ENCODE measurements at places on chromosomes 11 and 22.

- DNase-seq, result no peak
Measured at GRCh38 chr22:19352766-19353165, 61.2 kb upstream of the CLTCL1 start.

DNA sequence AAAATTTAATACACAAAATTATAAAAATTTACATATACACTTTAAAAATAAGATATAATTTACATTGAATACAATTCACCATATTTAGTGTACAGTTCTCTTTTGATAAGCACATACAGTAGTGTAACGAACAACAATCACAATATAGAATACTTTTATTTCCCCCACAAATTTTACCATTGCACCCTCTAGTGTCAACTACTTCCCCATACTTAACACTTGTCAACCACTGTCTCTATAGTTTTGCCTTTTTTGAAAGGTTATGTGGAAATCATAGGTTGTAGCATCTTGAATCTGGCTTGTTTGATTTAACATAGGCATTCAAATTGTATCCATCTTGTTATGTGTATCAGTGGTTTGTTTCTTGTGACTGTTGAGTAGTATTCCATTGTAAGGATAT lies 21.3 kb upstream of the PANX1 start:
- no peak for DNase-seq

GRCh38 chr11:115981104-115981481 lies 476.9 kb upstream of the CADM1 start:
- DNase-seq, result no peak

- DNase-seq, result no peak
Measured at GRCh38 chr11:66218036-66218435, 50.4 kb upstream of the RAB1B start.

DNA sequence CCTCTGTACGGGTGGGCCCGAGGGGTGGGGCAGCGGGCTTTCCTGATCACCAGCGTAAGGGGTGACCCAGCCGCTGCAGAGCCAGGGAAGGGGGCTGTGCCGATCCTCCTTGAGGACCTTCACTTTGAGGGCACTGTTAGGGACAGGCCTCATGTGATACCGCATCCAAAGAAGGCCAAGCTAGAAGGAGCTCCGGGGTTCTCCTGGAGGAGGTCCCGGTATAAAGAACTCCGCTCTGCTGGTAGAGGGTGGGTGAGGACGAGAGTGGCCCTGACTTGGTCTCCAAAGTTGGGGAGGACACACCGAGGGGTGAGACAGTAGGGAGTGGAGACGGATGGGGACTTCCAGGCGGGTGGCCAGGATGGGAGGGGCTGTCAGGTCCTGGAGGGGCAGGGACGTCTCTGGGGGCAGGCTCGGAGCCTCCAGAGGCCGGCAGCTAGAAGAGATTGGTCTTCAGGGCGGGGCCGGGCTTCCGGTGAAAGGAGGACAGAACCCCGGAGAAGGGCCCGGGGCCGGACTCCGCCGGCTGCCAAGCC lies 4.6 kb downstream of the PHOX2A start:
- no peak for DNase-seq

GRCh38 chr11:118003456-118003855 lies 17.3 kb downstream of the IL10RA start:
- no peak for DNase-seq

DNA sequence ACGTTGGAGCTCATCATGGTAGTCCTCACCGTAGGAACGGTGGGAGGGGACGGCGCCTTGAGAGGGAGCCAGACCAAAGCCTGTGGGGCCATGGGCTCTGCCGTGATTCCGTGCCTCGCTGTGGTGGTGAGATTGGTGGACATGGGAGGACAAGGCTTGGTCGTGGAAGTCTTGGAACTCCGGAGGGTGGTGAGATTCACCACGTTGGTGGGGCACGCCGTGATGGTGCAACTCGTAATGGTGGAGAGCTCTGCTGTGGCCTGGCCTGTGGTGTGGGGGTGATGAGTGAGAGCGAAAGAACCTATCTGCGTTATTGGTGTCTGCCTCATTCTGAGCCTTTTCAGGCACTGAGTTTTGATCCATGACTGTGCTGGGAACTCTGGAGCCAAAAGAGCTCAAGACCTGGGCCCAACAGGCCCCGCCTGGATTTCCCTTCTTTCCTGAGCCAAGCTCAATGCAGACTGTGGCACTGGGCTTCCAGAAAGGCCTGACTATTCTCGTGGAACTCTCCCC lies at the start of gene CATSPER1:
Gene CATSPER1 (minus strand): TSS at position 463 of the 513 bp plus-strand sequence. CDS start 100 bp downstream, at position 363.
- no peak for DNase-seq

- no peak for DNase-seq
Measured at GRCh38 chr11:34870548-34871196, 45.5 kb downstream of the APIP start.

GRCh38 chr11:24386546-24387397 lies 110.1 kb upstream of the LUZP2 start:
- DNase-seq, result no peak

- no peak for DNase-seq
Measured at GRCh38 chr11:74412321-74412720, 14.1 kb upstream of the PGM2L1 start.

GRCh38 chr11:12088047-12088481 lies 22.3 kb upstream of the MICAL2 start:
- no peak for DNase-seq

DNA sequence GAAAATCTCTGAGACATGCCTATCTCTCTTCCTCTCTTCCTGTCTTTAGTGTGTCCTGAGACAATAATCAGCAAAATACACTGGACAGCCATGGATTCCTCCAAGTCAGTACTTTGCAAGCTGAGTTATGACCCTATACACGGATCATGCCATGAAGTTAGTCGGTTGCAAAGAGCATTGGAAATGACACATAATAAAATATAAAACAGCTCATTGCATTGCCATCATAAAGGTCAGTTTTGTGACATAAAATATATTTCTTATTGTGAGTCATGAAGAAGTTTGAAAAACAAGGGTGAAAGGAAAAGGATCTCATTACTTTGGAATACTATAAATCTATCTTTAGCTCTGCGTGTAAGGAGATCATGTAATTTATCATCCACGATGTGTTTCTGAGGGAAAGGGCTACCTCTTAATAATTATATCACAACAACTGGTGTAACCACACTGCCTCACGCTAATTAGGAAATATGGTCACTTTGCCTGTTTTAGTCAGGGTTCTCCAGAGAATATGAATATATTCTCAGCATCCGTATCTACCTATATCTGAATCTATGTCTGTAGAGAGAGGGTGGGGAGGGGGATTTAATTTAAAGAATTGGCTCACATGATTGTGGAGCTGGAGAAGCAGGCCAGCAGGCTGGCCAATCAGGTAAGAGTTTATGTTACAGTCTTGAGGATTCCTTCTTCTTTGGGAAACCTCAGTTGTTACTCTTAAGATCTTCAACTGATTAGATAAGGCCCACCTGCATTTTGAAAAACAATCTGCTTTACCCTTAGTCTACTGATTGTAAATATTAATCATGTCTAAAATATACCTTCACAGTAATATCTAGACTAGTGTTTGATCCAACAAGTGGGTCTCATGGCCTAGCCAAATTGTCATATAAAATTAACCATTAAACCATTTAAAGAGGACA lies 198.8 kb downstream of the FAT3 start:
- no peak for DNase-seq

- DNase-seq, result no peak
Measured at GRCh38 chr11:77725433-77725832, 87.8 kb upstream of the CLNS1A start.

DNA sequence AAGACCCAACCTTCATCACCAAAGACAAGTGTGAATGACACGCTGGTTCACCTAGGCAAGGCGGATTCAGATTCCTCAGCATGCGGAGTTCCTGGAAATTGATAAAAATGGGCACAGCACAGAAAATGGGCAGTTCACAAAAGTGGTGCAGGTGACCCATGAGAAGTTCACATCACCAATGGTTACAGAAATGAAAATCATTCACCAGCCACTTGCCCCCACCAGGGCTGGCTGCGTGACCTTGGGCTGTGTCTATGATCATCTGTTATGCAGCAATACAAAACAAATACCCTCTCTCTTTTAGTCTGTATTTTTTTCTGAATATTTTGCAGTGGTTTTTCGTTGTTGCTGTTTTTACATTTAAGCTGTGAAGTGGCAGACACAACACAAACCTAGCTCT lies 415.9 kb downstream of the TBC1D22A start:
- no peak for DNase-seq

DNA sequence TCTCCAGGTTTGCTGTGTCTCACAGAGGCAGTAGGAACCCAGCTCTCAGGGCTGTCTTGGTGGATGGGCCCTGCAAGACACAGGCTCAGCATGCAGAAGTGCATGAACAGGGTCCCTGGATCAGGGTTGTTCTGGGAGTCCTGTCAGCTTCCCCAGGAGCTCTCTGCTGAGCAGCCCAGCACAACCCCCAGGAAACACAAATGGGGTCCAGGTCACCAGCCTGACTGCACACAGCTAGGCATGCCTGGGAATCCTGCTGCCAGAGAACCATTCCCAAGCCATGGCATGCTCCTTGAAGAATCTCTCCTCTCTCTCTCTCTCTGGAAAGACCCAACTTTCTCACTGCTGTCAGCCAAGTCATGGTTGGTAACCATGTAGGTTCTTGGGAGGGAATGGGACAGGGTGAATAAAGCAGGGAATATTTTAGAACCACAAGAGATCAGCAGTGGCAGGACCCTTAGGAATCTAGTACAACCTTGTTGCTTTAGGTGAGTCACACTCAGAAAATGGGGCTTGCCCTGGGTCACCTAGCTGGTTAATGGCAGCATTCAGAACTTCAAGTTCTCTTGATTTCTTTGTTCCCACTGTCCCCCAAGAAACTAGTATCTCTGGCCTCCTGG lies 21.4 kb downstream of the TUB start:
- DNase-seq, result no peak

DNA sequence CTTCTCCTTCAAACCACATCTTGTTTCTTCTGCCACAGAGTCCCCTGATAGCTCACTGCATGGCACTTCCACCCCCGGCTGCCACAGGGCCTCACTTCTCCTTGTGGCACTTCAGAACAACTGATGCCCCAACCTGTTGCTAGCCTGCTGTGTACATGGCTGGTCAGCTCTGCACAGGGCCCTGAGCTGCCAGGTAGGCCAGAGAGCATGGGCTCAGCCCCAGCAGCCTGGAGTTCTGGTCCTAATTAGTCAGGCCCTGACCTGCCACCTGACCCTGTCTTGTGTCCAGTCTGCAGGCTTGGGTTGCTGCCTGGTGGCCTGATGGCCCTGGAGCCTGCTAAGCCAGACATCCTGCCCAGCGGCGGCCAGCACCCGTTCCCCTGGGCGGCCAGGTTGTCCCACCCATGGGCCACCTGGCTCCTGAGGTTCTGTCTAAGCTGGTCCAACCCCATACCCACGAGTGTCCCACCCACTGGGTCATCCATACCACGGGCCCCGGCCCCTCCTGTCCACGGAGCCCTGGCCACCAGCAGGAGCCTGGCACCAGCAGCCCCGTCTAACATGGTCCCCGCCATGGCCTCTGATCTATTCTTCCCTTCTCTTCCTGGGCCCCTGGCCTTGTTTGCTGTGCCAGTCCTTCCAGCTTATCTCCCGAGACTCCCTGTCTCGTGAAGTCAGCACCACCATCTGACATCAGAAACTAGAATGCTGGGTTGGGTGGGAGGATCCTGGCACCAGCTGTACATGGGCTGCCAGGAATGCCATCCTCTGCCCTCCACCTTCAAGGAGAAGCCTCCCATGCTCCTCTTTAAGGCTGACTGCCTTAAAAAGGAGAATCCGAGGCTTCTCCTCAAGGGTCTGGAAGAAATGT lies 3.1 kb upstream of the CERK start:
- no peak for DNase-seq

DNA sequence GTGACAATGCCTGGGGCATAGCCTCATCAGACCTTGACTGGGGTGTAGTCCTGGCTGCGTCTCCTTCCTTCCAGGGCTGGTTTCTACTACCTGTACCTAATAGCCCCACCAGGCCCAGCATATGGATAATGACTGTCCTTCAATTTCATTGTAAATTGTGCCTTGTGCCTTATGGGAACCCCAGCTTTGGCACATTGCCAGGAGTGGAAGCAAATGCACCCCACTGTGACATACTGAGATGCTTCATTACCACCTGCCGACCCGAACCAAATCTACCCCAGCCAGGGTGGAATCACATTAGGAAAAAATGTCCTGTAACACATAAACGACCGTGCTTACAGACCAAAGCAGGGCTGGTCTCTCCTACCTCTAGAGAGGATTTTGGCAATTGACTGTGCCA lies 7.3 kb downstream of the TOP3B start:
- DNase-seq, result no peak
